ENCODE measurements at places on chromosomes 7 and 10.

DNA sequence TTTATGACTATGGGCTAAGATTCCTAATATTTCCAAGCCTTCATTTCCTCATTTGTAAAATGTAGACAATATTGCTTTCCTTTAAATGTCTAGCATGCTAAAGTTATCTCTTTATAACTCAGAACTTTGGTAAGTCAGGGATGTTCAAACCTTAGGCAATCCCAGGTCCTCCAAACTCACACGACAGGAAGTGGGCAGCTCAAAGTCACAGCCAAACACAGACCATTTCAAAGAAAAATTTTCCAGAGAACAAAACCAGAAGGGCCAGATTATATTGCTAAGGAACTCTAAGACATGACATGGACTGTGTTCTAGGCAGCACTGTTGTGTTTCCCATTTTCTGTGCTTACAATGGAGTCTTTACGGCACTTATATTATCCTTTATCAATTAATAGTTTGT lies 87.8 kb upstream of the DYNC1I1 start:
- no peak for DNase-seq

DNA sequence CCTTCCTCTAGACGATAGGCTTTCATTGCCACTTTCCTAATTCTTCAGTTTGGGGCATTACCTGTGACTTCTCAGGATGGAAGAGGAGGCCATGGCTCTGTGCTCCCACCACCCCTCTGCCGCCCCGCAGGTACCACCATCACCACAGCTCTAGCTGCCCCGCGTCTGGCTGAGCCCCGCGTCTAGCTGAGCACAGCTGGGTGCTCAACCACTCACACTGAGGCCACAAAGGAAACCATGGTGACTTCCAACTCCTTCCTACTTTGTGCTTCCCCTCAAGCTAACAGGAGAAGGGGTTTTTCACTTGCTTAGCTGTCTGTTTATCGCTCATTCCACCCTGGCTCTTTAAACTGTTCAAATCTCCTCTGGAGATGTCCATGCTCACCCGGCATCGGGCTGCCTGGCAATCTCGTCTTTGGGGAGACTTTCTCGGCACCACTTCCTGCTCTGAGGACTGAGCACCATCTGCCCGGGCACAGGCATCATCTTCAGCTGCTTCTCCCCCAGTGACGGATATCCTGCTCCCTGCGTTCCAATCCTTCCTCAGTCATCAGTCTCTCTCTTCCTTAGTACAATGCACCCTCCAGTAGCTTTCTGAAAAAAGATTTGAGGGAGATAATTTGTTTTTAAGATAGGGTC lies 59.4 kb downstream of the MAD1L1 start:
- no peak for DNase-seq

DNA sequence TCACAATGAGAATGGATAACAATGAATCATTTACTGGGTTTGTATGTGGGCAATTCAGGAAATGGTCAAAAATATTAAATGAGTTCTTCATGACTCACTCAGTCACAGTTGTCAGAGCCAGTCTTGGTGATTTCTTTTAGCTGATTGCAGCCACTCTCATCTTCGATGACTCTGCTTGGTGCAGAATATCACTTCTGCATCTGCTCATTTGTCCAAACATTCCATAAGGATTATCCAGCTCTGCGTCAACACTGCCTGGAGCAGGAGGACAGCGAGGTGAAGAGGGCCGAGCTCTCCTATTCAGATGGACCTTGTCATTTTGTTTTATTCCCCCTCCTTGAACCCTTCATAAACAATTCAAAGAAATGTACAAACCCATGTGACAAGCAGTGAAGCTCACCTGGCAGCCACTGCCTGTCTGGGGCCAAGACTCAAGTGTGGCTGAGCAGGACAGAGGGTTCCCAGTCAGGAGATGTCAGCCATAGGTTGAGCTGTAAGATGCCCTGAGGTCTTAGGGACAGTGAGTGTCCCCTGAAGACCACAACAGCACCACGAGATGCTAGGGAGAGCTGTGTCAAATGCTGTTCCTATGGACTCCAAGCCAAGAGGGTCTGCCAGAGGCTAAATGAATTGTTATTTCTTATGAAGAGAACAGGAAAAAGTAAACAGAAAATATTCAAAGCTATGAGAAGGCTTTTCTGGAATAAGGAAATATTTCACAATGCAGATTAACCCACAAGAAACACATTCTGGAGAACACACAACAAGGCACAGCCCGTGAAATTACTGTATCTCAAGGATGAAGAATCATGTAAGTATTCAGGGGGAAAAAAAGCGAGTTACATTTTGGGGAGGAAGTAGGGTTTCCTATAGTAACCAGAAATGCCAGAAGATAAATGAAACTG lies 33.1 kb upstream of the EGFR start:
- DNase-seq: no peak

GRCh38 chr10:91604553-91605534 lies 28.0 kb downstream of the PPP1R3C start:
- no peak for DNase-seq

DNA sequence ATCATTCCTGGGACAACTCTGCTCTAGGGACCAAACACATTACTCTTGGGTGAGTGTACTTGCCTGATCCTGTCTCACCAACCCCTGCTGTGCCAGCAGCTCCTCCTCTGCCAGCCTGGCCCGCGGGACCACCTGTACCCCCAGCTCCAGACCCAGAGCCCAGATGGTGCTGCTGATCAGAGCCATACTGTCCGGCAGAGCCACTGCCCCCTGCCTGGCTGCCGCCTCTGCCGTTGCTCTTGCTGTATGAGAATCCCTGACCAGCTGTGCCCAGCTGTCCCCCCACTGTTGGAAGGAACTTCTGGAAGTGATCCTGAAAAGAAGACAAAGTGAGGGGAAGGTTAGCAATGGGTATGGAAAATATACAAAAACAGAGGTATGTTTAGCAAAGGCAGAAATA lies 6.9 kb downstream of the MYOZ1 start:
- DNase-seq: no peak

GRCh38 chr10:115857856-115858255 lies 415.1 kb downstream of the GFRA1 start:
- no peak for DNase-seq

GRCh38 chr7:87599336-87599735 lies 1.3 kb downstream of the ABCB1 start:
- no peak for DNase-seq
